ENCODE measurements at places on chromosomes 3 and 15. TPM values are rescaled to one million over a fixed set of nuclear protein-coding genes. Genes with fewer than 3 reads are reported as not detected.

- no peak overlapping the region for H3K27ac ChIP-seq
- no peak overlapping the region for H3K4me3 ChIP-seq
- no peaks in the 10 kb centered on the region for H3K27me3 ChIP-seq
- H3K4me1 ChIP-seq = peaks cover 17% of the 10 kb centered on the region
- H3K36me3 ChIP-seq = no peaks in the 10 kb centered on the region
- DNase-seq = no peak
Observed at GRCh38 chr15:100862162-100862561, 17.5 kb upstream of the ALDH1A3 start.

The CHL1 gene
- 3.6 TPM for total RNA-seq

The TBC1D21 gene
- total RNA-seq = not detected

The LINGO1 gene
- total RNA-seq = under 0.01 TPM

The EFCC1 gene
- total RNA-seq = not detected

All from osteoblast (primary cell).